ENCODE measurements at places on chromosomes 16 and 17. TPM values are rescaled to one million over a fixed set of nuclear protein-coding genes. Genes with fewer than 3 reads are reported as not detected.

KRT36 gene
- not detected for total RNA-seq

CA4 gene
- total RNA-seq, result 1.2 TPM

DNA sequence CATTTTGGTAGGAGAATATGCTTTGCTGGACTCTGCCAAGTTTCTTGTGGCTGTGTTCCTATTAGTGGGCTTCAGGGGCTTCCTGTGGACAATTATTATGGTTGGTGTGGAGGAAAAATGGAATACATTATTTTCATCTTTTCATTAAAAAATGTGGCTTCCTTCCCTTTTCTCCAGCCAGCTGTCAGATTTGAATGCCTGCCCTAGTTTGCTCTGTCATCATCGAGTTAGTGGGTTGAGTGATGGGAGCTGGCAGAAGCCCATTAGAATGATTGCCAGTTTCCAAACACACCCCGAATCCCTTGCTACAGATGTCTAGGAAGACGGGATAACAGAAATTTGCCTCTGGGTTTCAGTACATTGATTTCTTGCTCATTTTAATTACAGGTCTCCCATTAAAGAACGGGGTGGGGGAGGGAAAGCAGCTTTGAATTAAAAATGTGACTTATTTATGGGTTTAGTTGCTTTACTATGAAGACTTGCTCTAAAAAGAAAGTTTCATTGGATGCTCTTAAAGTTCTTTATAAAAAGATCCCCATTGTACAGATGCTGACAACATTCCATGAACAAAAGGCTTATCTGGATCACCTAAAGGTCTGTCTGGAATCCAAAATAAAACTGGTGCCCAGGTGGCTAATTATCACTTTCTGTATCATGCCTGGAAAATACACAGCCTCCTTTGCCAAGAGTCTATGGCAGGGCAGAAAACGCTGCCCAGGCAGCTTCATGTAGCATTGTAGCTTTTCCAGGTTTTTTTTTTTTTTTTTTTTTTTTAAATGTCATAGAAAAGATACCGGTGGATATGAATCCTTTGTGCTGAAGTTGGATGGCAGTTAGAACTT is 103.6 kb downstream of the PRKCA start:
- no peak for DNase-seq

SMIM36 gene
- not detected for total RNA-seq

DNA sequence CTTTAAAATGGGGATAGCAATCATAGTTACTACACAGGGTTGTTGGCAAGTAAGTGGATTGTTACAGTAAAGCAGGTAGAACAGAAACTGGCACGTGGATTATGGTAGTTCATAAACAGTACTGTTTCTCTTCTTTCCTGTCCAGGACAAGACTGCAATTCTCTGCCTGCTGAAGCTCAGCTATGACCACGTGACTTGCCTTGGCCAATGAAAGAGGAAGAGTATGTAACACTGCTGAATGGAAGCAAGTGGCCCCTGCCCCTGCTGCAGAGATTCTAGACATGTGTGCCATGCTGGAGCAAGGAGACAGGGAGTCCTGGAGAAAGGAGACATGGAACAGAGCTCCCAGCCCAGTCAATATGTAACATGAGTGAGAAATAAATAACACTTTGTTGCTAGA is 66.6 kb upstream of the TOX3 start:
- DNase-seq, result no peak

DCAKD gene
- total RNA-seq, result 31.3 TPM

- DNase-seq, result no peak
Observed at GRCh38 chr17:58785097-58785496, 29.4 kb downstream of the PPM1E start.

GRCh38 chr17:2723505-2723996 is 12.0 kb upstream of the CLUH start:
- DNase-seq, result no peak

DNA sequence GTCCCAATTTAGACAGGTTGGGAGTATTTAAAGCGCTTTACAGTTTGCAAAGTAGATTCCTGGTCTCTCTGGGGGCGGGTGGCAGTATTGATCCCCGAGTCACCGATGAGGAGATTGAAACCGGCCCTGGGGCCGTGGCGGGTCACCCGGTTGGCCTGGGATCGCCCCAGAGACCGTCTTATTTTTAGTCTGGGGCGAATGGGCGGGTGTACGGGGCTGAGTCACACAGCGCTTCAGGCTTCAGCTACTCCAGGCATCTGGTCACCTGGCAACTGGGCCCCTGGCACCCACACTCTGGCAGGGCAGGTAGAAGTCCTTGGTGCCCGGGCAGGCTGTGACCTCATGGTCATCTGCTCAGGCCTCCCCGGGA is 669 bp downstream of the MIEF2 start:
- peak; percentile 83 for DNase-seq

C1QTNF8 gene
- total RNA-seq, result not detected

DYNLL2 gene
- total RNA-seq, result 19.0 TPM

DNA sequence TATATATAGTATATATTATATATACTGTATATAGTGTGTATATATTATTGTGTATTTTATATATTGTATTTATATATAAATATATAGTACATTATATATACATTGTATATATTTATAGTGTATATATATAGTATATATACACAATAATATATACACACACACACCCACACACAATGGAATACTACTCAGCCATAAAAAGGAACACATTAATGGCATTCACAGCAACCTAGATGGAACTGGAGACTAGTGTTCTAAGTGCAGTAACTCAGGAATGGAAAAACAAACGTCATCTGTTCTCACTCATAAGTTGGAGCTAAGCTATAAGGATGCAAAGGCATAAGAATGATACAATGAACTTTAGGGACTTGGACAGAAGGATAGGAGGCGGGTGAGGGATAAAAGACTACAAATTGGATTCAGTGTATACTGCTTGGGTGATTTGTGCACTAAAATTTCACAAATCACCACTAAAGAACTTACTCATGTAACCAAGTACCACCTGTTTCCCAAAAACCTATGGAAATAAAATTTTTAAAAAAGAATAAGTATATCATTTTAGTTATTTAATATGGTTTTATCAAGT is 201.9 kb upstream of the CDH11 start:
- DNase-seq, result no peak

TEDC2 gene
- total RNA-seq, result 6.2 TPM

DNA sequence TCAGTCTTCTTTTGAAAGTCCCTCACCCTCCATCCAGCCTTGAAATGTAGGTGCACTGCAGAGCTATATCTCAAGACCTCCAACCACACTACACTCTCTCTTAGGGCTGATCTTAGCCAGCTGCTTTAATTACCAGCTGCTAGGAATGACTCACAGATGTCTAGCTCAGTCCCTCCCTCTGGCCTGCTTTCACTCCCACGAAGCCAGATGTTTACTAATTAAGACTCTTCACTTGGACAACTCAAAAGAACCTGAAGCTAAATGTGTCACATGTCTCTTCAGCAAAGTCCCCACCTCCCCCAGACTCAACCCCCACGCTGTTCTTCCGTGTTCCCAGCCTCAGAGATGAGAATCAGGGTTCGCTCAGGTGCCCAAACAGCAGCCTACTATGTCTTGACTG is 2.6 kb downstream of the GTF3C1 start:
- peak; percentile 55 for DNase-seq

GRIN2C gene
- total RNA-seq, result not detected

DNA sequence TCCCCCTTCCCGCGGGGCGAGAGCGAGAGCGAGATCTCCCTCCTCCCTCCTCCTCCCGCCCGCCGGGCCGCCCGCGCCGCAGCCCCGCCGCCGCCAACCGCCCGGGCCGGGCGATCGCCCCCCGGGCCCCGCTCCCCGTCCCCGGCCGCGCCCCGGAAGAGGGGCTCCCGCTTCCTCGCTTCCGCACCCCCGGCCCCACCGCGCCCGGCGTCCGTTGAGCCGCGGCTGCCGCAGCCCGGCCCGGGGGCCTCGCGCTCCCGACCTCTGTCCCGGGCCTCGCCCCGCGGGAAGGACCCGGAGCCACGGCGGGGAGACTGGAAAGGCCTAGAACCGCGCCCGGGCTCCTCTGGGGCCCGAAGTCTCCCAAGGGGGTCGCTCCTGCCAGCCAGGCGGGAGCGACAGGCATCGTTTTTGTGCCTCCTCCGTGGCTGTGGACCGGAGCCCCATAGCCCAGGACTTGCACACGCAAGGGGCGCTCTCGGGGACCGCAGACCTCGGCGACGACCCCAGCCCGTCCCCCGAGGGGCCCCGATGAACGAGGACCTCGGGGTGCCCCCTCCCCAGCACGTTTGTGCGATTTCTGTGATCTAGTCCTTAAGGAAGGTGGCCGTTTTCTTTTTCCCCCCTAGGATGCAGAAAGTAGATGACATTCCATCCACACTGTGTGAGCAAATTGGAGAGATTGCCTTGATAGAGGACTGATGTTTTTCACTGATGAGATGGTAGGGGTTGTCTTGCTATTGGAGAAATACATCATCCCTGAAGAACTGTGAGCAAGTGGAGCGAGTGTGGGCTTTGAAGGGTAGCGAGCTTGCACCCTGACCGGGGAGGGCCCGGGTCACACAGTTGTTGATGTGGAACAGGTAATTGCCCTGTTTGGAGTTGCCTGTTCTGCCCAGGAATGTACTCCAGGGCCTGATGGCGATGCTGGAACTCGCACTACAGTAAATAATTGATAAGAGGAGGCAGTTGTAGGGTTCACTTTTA is 611 bp downstream of the BANP start:
- DNase-seq, result peak; percentile 54

GRCh38 chr16:53998966-53999522 is 287.5 kb downstream of the IRX3 start:
- no peak for DNase-seq

CRYBA1 gene
- not detected for total RNA-seq

DNA sequence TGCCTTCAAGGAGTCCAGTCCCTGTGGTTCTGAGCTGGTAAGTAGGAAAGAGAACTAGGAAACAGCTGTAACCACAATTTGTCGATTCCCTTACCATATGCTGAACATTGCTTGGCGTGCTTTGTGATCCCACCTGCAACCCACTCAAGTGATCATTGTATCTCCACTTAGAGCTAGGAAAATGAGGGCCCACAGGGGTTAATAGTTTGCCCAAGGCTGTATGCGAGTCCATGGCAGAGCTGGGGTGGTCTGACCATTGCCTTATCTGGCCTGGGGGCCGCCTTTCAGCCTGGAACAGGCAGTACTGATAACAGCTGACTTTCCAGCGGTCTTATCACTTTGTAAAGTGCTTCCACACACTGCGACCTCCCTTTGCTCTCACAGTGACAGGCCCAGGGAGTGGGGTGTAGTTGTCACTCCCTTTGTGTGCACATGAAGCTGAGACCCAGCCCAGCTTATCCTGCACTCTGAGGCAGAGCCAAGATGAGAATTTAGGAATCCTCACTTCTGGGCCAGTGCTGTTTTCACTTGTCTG is 9.8 kb downstream of the MYL4 start:
- no peak for DNase-seq

GRCh38 chr16:64925166-64925565 is 196.7 kb downstream of the CDH11 start:
- no peak for DNase-seq

DNA sequence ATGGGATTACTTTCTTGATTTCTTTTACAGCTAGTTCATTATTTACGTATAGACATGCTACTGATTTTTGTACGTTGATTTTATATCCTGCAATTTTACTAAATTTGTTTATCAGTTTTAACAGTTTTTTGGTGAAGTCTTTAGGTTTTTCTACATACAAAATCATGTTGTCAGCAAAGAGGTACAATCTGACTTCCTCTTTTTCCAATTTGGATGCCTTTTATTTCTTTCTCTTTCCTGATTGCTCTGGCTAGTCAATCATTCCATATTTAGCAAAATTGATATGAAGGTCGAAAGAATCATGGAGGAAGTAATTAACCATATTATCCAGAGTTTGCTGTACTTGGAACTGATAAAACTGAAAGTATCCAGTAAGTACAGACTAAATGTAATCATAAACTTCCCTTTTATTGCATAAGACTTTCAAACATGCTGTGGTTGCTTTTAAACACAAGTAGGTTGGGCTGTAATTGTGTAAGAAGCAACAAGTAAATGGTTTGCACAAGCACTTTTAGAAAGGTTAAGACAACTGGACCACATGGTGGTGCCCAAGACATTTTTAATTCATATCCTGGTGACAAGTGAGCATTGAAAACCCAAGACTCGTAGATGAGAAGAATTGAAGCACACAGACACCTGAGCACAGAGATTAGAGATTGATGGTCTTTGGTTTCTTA is 8.4 kb downstream of the GDE1 start:
- DNase-seq, result no peak

DNA sequence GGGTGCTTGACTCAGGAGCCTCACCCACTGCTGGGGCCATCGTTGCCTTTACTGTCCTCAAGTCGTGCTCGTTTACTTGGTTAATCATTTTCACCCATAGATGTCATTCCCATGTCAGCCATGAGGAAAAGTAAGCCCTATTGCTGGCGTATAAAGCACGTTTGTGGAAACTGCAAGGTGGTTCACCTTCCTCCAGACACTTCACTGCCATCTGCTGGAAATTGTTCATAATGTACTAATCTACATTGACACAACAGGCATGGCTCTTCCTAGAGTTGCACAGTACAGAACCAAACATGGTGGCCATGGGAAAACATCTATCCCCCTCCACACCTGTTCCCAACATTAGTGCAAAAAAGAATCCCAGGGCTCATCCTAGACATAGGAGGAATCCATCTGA is 116.6 kb downstream of the ZNF18 start:
- DNase-seq, result peak; percentile 76

C17orf107 gene
- 9.1 TPM for total RNA-seq

- peak; percentile 67 for DNase-seq
Observed at GRCh38 chr16:84443166-84443802, 61.2 kb downstream of the MEAK7 start.

- DNase-seq, result no peak
Observed at GRCh38 chr17:80267391-80267790, 6.7 kb downstream of the RNF213 start.

SEPTIN1 gene
- not detected for total RNA-seq

GNGT2 gene
- total RNA-seq, result not detected

GRCh38 chr17:40922239-40922638 is 15.2 kb downstream of the KRT23 start:
- peak; percentile 80 for DNase-seq

GRCh38 chr17:38421171-38421841 is 7.0 kb upstream of the ARHGAP23 start:
- peak; percentile 65 for DNase-seq

DNA sequence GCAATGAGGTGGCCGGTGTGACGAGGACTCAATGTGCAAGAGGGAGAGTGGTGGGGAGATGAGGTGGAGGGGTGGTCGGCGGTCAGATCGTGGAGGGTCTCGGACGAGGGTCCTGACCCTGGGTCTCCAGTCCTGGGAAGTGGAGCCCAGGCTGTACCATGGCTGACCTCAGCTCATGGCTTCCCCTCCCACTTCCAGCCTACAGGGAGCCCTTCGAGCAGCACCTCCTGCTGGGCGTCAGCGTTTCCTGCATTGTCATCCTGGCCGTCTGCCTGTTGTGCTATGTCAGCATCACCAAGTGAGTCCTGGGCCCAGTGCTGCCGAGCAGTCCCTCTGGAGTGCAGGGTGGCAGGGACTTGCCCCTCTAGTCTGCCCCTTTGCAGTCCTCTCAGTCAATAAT is 41.8 kb downstream of the IL4R start:
- no peak for DNase-seq

- no peak for DNase-seq
Observed at GRCh38 chr17:58401287-58401686, 16.0 kb downstream of the RNF43 start.

- DNase-seq, result no peak
Observed at GRCh38 chr17:32445497-32445896, 1.2 kb downstream of the PSMD11 start.

GRCh38 chr17:8133399-8133798 is 9.5 kb upstream of the HES7 start:
- no peak for DNase-seq

GRCh38 chr17:49388692-49389513 is 25.8 kb downstream of the PHB1 start:
- DNase-seq, result no peak
